ENCODE measurements at places on chromosomes 4 and X.
A peak's percentile ranks its signal among the peaks of the same experiment; 100 is the strongest.

DNA sequence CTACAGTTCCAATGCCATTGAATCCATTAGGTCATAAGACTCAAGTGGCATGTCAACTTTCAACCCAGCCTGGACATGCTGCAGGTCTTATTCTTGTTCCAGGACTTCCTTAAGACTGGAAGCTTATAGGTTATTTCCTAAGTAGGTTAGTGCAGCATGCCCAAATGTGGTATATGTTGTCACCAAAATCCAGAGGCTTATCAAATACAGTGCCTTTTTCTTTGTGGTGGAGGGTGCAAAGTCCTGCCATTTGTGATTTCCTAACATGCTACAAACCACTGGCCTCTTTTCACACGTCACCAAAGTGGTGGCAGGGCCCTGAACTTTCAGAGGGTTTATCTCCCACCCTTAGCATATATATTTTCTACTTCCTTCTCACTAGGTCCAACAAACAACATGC lies 9.7 kb upstream of the TMEM184C start:
- no peak for DNase-seq

GRCh38 chr4:163878336-163879121 lies 384.0 kb downstream of the TMA16 start:
- no peak for DNase-seq

GRCh38 chr4:64598066-64598465 lies 188.8 kb upstream of the TECRL start:
- DNase-seq, result no peak

DNA sequence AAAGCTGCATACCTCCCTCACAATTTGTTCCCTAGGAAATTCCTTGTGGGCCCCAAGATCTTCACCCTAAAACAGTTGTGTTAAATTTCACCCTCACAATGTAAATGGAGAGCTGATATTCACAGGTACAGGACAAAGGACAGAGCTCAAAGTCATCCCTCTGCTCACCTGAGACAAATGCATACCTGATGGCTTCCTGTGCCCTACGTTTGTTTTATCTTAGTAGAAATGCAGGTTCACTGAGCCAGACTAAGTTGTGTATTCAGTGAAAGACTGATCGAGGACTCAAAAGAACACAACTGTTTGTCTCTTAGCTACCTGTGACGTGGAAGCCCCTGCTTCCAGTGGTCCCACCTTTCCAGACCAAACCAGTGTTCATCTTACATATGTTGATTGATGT lies 53.6 kb downstream of the TRMT44 start:
- DNase-seq, result no peak

- no peak for DNase-seq
These were observed 187.5 kb downstream of the QDPR start for GRCh38 chr4:17324386-17324830.

DNA sequence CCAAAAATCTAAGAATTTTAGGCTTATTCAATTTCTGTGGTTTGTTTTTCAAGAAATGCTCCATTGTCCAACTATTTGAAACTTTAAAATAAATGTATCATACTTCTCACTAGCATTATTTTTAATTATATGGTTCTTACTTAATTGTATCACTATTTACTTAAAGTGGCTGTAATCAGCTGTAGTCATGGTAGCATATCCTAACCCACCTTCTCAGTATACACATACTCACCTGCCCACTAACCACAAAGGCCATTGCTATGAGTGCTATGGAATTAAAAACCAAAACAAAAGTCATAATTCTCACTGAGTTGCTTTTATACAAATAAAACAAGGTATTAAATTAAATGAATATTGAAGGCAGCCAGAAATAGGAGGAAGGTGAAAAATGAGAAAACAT lies 5.0 kb downstream of the FBXO8 start:
- no peak for DNase-seq

GRCh38 chrX:148914783-148915182 lies 414.4 kb downstream of the AFF2 start:
- no peak for DNase-seq

GRCh38 chr4:48254381-48255071 lies 15.1 kb downstream of the TEC start:
- DNase-seq, result no peak

- no peak for DNase-seq
These were observed 492.9 kb downstream of the INPP4B start for GRCh38 chr4:142353149-142353738.

DNA sequence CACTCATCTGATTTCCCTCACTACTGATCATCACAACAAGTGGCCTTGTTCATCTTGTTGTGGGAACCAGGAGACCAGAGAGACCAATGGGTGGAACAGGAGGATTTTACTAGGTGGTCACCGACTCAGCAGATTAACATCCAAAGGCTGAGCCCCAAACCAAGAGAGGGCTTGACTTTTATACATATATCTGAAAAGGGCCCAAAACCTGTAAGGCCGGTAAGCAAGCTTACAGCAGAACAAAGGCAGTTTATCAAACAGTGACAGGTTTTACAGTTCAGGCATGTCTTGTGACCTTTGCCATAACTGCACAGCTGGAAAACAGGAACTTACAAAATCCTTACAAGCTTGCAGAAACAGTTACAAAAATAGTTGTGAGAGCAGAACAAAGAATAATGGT lies 195.9 kb downstream of the OR13H1 start:
- DNase-seq, result no peak

DNA sequence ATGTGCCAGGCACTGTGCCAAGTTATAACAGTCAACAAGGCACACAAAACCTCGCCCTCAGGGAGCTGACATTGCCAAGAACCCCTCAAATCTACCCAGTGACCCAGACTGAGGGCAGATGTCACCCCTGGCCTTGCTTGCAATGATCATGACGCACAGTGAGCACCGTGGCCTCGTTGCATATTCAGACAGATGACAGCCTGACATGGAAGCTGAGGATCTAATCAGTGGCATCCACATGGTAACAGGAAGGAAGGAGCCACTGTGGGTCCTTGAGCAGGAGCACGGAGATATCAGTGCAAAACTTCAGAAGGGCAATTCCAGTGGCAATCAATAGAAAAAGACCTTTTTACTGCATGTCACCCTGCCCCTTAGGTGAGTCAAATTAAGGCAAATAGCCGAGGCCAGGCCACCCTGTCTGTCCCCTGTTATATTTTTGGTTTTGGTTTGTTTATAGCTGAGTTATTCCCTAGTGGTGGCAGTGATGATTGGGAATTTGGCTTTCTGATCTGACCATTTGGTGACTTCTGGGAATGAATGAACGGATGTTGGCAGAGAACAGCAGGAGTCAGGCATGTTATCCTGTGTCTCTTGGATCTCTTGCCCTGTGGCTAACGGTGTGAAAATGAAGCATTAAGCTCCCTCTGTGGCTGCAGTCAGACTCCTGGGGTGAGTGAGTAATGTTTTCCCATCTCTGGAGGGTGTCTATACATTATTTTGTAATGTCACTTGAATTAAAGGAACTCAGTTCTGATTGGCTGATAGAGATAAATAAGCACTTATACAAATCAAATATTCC lies 20.4 kb downstream of the WDR13 start:
- DNase-seq, result no peak

- no peak for DNase-seq
These were observed 99.0 kb downstream of the DHRSX start for GRCh38 chrX:2401590-2402360.

GRCh38 chrX:47224896-47225290 lies 6.4 kb downstream of the CDK16 start:
- no peak for DNase-seq

- no peak for DNase-seq
These were observed 342.3 kb downstream of the GRXCR1 start for GRCh38 chr4:43234626-43235415.

DNA sequence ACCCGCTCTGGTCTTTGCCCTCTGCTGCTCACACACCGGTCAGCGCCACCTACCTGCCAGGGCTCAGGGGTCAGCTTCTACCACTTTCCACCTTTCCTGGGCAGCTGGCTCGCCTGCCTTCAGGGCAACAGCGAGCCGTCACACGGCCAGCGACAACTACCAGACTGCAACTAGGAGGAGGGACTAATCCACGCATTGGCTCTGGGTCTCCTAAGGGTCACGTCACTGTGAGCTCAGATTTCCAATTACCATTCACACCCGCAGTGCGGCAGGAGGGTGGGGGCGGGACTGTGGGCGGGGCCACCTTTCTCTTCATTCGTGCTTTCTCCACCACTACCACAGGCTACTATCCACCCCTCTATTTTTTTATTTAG lies at the start of gene BEX5:
Gene BEX5 (minus strand): TSS at position 172 of the 374 bp plus-strand sequence. CDS start 1,712 bp downstream, outside the sequence.
- no peak for DNase-seq

DNA sequence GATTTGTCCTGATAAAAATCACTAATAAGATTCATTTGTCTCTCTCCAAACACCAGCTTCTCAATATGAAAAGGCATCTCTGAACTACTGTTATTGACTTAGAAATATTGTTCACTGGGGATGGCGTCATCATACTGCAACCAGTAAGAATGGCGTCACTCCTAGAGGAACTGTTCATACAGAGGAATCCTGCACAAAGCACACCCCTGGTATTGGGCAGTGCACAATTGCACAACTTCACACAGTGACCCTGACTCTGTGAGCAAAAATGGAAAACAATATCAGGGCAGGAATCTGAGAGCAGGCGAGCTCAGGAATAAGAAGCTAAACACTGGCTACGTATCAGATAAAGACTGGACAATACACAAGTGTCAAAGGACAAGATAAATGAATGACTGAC lies 66.7 kb upstream of the PNPLA4 start:
- DNase-seq, result no peak

DNA sequence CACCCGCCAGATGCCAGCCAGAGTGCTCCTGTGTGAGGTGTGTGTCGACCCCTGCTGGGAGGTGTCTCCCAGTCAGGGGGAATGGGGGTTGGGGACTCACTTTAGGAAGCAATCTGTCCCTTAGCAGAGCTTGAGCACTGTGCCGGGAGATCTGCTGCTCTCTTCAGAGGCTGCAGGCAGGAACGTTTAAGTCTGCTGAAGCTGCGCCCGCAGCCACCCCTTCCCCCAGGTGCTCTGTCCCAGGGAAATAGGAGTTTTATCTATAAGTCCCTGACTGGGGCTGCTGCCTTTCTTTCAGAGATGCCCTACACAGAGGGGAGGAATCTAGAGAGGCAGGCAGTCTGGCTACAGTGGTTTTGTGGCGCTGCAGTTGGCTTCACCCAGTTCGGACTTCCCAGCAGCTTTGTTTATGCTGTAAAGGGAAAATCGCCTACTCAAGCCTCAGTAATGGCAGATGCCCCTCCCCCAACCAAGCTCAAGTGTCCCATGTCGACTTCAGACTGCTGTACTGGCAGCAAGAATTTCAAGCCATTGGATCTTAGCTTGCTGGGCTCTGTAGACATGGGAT lies 80.8 kb downstream of the CCSER1 start:
- DNase-seq, result no peak

DNA sequence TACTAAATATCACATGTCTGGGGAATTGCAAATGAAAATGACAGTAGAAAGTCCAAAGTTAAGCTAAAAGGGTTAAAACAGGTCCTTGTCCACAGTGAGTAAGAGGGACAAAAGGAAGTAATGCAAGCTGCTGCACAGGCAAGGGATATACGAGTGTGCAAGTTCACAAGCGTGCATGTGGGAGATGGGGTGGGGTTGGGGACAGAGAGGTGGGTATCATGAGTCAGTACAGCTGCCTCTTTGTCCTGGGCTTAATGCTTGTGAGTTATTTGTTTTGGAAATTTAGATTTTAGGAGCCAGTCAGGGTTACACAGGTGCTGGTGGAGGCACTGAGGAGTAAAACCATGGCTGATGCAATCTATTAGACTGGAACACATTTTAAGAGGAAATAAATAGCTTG lies 3.3 kb upstream of the GPRASP2 start:
- no peak for DNase-seq

- peak; percentile 88 for DNase-seq
These were observed at the start of gene LCORL for GRCh38 chr4:18021720-18022571. TSS of gene LCORL (minus strand) at chr4:18021755. CDS start at chr4:18021751, 4 bp downstream.

DNA sequence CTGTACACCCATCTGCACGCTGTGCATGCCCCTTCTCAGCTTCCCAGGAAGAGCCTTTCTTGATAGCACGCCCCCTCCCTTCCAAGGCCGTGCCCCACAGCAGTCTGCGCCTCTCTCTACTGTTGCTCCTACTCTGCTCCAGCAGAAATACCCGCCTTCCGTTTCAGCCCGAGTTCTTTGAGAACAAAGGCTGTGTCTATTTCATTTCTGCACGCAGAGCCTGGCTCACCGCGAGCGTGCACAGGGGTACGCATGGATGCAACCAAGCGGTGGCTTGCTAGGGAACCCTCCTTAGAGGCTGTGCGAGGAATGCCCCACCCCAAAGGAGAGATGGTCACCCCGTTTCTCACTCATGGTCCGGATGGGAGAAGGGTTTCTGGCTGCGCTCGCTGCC lies 485 bp downstream of the AADAT start:
- DNase-seq, result no peak

- DNase-seq, result no peak
These were observed 5.4 kb upstream of the PRICKLE3 start for GRCh38 chrX:49191574-49192011.

DNA sequence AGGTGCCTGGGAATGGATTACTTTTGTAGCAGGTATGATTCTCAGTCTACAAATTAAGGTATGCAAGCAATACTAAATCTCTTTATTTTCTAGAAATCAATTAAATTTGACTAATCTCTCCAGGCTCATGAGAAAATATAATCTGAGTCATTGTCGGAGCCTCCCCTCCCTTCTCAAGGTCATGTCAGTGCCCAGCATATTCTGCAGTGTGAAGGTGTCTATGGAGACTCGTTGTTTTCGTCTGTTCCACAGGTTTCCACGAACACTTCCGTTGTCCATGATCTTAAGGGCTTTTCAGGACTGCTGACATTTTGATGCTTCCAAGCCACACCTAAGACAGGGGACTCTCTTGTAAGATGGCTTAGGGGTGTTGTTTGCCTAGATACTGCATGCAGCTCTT lies 56.6 kb upstream of the SCOC start:
- DNase-seq, result no peak

DNA sequence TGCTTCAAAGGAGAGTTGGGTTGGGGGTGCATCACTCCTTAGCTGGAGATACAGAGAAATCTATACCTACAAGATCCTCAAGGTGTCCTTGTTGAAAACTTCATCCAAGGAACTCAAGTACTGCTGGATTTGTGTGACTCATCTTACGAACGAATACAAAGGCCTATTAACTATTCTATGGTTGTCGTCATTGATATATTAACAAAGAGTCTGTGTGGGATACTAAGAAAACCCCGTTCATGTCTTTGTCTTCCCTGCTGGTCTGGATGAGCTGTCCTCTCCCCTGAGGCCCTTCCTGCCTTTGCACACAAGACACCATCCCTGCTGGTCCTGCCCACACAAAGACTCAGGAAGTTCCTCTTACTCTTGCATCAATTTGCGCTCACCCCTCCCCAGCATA lies 54.9 kb upstream of the IRF2 start:
- no peak for DNase-seq

DNA sequence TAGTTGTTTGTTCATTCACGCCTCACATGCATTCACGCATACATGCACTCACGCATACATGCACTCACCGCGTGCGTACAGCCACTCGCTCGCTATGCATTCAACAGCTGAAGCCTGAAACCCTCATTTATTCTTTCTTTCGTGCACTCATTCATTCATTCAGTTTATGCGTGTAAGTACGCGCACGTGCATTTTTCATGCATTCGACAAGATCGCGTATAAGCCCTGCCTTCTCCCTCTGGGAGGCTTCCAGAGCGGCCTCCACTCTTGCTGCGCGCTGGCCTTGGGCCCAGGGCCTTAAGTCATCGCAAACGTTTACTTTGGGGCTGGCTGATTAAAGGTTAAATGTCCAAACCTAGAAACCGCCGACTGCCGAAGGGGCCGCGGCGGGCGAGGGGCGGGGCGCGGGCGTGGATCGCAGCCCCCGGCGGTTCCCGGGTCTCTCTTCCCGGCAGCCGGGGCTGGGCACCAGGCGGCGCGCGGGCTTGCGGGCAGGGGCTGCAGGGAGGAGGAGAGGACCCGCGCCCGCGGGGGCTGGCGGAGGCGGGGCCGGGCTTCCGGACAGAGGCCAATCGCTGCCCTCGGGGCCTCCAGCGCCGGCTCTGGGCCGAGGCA lies at the start of gene GYG2:
Gene GYG2 (plus strand): TSS at position 587 of the 615 bp plus-strand sequence. CDS start 1,259 bp downstream, outside the sequence.
- no peak for DNase-seq

GRCh38 chr4:145920205-145920604 lies 18.4 kb downstream of the ZNF827 start:
- no peak for DNase-seq

All from esophagus squamous epithelium (tissue), 5 donors.